ENCODE measurements at places on chromosomes 6 and 20.

DNA sequence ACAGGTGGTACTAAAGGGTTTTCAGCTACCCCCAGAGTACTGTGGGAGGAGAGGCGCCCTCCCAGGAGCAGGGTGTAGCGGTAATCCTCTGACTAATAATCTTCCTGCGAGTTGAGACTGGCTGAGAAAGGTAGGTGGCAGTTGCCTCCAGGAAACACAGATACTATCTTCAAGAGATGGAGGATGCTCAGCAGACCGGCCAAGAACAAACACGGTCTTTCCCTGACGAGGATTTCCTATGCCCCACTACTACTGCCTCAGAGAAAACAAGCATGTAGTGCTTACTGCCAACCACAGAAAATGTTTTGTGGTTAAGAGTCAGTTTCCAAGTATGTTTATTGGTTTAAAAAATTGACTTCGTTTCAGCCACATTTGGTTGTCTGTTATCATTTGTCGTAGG lies 26.8 kb downstream of the C6orf89 start:
- peak; percentile 75 for DNase-seq

DNA sequence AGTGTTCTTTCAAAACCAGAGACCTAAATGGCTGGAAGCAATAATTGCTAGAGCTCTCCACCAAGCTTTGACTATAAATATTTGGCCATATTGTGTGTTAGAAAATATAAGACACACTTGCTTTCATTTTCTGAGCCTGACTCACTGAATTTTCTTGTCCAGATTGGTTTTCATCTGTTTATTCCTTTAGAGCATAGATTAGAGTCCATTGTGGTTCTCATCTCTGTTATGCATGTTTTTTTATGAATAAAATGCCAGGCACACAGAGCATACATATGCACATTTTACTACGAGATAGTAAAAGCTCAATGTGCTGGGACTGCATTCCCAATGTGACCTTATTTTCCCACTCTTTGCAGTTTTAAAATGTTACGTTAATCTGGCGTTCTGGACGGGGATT lies 115.3 kb upstream of the MLIP start:
- DNase-seq = no peak

DNA sequence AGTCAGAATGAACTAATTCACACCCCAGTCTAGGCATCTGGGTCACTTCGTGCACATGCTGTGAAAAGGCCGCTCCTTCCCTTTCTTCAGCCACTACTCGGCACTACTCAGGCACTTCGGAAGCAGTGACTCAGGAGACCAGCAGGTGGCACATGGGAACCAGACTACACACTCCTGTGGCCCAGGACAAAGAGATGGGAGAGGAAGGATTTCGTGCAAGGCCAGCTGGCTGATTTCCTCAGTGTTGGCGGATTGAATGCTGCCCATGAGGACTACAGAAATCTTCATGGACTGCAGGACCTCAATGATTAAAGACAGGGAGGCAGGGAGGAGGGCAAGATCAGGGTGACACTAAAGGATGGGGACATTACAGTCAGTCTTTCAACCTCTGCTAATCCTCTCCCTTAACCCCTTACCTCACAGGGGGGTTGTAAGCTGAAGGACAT lies 117.8 kb upstream of the SPACA1 start:
- peak; percentile 45 for DNase-seq

- DNase-seq = no peak
These were observed 144.9 kb downstream of the SH3BGRL2 start for GRCh38 chr6:79776076-79776475.

GRCh38 chr6:108179741-108180140 lies 13.9 kb downstream of the NR2E1 start:
- no peak for DNase-seq

DNA sequence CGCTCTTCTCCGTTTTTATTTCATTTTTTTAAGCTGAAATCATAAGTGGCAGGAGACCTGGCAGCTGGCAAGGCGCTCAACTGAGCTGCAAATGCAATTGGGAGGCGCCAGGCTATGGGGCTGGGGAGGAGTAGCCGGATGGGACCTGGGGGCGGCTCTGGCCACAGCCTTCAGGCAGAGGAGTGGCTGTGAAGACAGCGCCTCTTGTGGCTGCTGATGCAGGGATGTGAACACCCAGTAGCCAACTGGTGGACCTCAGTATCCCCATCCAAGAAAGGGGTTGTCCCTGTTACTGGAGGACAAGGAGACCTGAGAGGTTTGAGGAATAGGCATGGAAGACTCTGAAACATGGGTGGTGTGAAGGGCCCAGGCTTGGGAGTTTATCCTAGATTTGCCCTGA lies 12.6 kb downstream of the KCNK17 start:
- no peak for DNase-seq

GRCh38 chr20:57020364-57020763 lies 246.1 kb downstream of the BMP7 start:
- DNase-seq = no peak

DNA sequence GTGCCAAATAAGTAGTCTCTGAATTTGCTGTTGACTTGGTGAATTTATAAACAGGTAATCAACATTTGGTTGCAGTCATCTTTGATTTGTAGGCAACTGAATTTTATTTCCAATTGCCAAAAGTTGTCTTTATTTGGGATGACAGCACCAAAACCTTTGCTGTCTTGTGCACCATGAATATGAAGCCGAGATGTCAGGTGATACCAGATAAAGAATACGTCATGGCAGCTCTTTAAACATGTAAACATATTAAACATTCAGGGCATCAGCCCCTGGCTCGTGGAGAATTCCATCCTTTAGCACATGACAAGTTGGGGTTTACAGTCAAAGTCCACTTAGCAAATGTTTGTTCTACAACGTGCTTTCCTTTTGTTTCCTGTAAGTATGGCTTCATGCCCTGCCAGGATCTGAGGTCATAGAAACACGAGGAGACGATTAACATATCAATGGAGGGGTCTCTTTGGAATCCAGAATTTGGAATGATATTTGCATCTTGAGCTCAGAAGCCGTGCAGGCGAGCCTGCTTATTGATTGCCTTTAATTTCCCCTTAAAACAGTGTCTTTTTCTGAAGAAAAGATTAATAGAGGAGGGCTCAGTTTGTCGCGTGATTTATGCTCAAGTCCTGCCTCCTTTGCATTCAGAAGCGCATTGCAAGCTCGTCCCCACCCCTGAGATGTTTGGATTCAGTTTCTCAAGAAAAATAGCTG lies 170.2 kb upstream of the ZNF217 start:
- DNase-seq = no peak

GRCh38 chr6:28838289-28838633 lies 85.5 kb downstream of the TRIM27 start:
- DNase-seq = peak; percentile 82

GRCh38 chr20:9408422-9409300 lies 105.7 kb upstream of the LAMP5 start:
- DNase-seq = no peak

GRCh38 chr6:99137314-99137713 lies 189.6 kb upstream of the FBXL4 start:
- no peak for DNase-seq

GRCh38 chr6:112330071-112330878 lies 16.9 kb upstream of the RFPL4B start:
- no peak for DNase-seq

GRCh38 chr20:16007962-16008361 lies 565.3 kb downstream of the KIF16B start:
- DNase-seq = no peak

DNA sequence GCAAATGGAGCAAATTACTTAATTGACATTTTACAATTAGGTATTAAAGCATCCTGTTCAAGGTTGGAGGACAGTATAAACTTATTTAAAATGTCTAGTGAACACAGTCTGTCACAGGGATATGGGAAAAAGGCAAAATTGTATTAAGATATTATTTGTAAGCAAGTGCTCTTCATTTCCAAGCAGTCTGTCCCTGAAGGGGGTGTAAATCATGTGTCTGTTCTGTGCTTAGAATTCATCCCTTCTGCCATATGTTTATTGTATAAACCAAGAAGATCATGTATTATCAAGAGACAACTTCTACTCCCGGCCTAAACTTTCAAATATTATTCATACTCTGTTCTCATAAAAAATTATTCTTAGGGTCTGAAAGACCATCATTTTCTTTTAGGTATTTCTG lies 144.8 kb downstream of the BCKDHB start:
- DNase-seq = no peak

- no peak for DNase-seq
These were observed 27.4 kb downstream of the BTBD9 start for GRCh38 chr6:38612143-38612965.

All from naive thymus-derived CD8-positive, alpha-beta T cell (primary cell).